ENCODE measurements at places on chromosomes 5 and 9.

DNA sequence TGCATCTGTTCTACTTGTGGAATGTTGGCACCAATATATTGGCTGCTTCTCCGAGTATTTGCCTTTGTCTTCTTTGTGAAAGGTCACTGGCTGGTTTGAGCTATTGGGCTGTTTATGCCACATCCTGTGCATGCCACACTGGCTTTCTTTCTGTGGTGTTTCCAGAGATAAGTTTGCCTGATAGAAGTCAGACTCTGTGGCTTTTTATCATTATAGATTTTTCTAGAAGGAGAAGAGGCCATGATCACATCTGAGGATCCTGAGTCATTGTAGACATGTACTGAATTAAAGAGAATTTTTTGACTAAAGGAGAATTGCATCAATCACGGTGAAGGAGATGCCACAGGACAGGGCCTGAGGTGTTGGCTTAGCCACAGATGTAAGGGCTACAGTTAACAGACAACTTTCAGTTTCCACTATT is 26.5 kb upstream of the CDKN2B start:
- no peak for DNase-seq

GRCh38 chr5:79843450-79844388 is 147.3 kb downstream of the MTX3 start:
- DNase-seq = no peak

DNA sequence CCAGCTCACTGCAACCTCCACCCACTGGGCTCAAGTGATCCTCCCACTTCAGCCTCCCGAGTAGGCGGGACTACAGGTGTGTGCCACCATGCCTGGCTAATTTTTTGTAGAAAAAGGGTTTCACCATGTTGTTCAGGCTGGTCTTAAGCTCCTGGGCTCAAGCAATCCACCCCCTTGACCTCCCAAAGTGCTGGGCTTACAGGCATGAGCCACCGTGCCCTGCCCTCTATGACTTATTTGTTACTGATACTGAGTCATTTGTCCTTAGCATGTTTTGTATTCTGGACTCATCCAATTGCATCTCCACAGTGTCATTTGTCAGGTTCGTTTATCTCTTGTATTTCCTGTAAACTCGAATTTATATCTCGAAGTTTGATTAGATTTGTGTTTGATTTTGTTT is 2.7 kb upstream of the ITK start:
- DNase-seq = no peak

DNA sequence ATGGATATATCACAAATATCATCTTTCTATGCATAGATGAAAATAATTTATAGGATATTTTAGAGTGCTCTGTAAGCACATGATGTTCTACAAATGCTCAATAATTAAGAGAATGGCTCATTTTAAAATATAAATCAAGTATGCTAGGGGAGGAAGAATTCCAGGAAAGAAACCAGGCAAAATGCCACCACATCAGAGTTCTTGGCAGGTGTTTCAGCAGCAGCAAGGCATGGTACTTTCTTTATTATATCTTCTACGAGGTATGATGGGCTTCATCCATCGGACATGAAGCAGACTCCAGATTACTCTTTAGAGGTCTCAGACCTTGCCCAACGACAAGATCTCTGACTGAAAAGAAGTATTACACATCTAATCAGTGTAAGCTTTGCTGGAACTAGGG is 316.3 kb upstream of the ARRDC3 start:
- no peak for DNase-seq

- no peak for DNase-seq
Measured at GRCh38 chr5:31317665-31318064, 124.2 kb downstream of the CDH6 start.

Data from stimulated activated CD4-positive, alpha-beta T cell treated with anti-CD3 and anti-CD28 coated beads, Interleukin-12 subunit alpha, Interleukin-12 subunit beta, amount 100 ng/mL, for 24 hours (primary cell).